ENCODE measurements at places on chromosomes 3 and 15. TPM values are rescaled to one million over a fixed set of nuclear protein-coding genes. Genes with fewer than 3 reads are reported as not detected.

Gene GLDN
- total RNA-seq: not detected

GRCh38 chr15:79897701-79898113 is 893 bp upstream of the MTHFS start:
- peak; percentile 55 for DNase-seq
- no peaks in the 10 kb centered on the region for H3K27me3 ChIP-seq
- H3K4me1 ChIP-seq: peaks cover 48% of the 10 kb centered on the region
- H3K4me3 ChIP-seq: peak overlapping the region; percentile 98
- peaks cover 21% of the 10 kb centered on the region for H3K36me3 ChIP-seq

GRCh38 chr3:11953350-11953749 is 50.8 kb upstream of the SYN2 start:
- peaks cover 17% of the 10 kb centered on the region for H3K27me3 ChIP-seq
- no peaks in the 10 kb centered on the region for H3K36me3 ChIP-seq
- no peak overlapping the region for H3K4me3 ChIP-seq
- DNase-seq: no peak
- H3K4me1 ChIP-seq: no peaks in the 10 kb centered on the region
- no peak overlapping the region for H3K27ac ChIP-seq

Gene DUOXA2
- not detected for total RNA-seq

DNA sequence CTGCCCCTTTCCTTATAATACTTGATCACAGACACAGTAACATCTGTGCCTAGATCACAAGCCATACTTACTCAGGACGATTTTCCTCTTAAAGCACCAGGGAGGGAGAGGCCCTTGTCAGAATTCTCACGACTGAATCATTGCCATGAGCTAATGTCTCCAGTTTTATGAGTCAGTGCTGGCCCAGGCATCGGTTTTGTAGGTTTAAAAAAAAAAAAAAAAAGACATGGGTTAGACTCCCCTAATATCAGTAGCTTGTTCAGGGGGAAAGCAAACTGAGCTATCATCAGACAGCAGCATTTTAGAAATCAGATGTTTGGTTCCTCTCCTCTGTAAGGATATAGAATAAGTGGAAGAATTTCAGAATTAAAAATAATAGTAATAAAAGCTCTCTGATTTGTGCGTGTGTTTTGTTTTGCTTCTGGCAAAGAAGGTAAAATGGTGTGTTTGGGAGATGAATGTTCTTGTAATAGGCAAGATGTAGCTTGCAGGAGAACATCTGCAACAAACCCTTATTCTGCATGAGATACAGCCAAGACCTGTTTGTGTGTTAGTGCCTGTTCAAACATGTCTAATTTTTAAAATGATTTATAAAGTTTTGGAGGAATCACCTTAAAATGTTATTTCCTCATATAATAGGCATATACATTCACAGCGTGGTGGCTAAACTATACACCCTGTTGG is 193.6 kb downstream of the TP63 start:
- no peaks in the 10 kb centered on the region for H3K4me1 ChIP-seq
- no peak overlapping the region for H3K27ac ChIP-seq
- no peaks in the 10 kb centered on the region for H3K36me3 ChIP-seq
- no peak for DNase-seq
- peaks cover 2% of the 10 kb centered on the region for H3K27me3 ChIP-seq

GRCh38 chr3:40752492-40752891 is 227.7 kb downstream of the ZNF621 start:
- DNase-seq: no peak
- H3K4me3 ChIP-seq: no peak overlapping the region
- H3K36me3 ChIP-seq: no peaks in the 10 kb centered on the region
- no peaks in the 10 kb centered on the region for H3K4me1 ChIP-seq

DNA sequence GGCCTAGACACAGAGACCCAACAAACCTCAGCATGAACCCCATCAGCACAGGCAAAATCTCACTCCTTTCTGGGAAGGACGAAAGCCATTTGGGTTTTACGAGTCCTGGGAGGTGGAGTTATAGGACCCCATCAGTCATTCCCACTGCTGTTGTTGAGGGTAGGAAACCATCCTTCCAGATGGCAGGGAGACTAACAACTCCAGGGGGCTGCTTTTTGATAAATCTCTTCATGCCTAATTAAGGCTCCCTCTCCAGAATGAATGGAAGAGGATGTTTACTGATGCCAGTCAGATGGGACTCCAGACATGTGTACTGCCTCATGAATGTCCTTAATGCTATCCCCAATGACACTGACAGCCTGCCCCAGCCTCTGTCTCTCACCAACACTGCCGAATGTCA is 75.3 kb downstream of the ST8SIA2 start:
- no peak for DNase-seq
- H3K27me3 ChIP-seq: no peaks in the 10 kb centered on the region
- H3K27ac ChIP-seq: no peak overlapping the region
- H3K36me3 ChIP-seq: no peaks in the 10 kb centered on the region

- H3K27me3 ChIP-seq: peaks cover 6% of the 10 kb centered on the region
- no peak overlapping the region for H3K27ac ChIP-seq
- H3K4me3 ChIP-seq: no peak overlapping the region
- no peaks in the 10 kb centered on the region for H3K4me1 ChIP-seq
These were observed 205.9 kb downstream of the P3H2 start for GRCh38 chr3:189914799-189915198.

Gene CHST13
- total RNA-seq: not detected

DNA sequence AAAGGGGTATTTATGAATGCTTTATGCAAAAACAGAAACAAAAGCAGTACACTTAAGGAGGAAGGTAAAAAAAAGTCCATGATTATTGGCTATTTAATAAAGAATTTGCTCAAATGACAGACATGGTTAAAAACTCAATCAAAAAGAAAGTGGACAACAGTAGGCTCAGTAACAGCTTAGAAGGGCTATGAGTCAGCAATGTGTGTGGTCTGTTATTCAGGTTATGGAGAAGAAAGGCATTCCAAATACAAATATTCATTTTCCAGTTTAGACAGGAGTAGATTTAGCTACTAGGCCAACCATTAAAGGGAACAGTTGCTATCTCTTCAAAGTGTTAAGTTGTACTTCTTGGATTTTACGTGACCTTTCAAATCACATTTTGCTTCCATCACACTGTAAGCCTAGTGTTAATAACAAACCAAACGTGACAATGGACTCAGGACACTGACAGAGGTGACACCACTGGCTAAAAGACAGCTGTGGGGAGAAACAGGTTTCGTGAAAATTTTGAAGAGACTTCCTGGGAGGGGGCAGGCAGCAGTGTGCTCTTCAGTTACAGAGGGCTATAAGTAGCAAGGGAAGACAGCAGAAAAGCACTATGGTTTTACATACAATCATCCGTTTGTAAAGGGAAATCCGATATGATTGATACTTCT is 41.7 kb upstream of the MYO5C start:
- no peaks in the 10 kb centered on the region for H3K27me3 ChIP-seq
- H3K27ac ChIP-seq: peak overlapping the region; percentile 67
- peaks cover 13% of the 10 kb centered on the region for H3K4me1 ChIP-seq
- no peak overlapping the region for H3K4me3 ChIP-seq

GRCh38 chr15:77228828-77229227 is 157.9 kb upstream of the TSPAN3 start:
- no peaks in the 10 kb centered on the region for H3K27me3 ChIP-seq
- no peak overlapping the region for H3K27ac ChIP-seq
- peaks cover 24% of the 10 kb centered on the region for H3K4me1 ChIP-seq
- H3K4me3 ChIP-seq: no peak overlapping the region

Measured in activated CD8-positive, alpha-beta T cell treated with anti-CD3 and anti-CD28 coated beads for 36 hours (primary cell).